ENCODE measurements at places on chromosomes 2 and 18.

DNA sequence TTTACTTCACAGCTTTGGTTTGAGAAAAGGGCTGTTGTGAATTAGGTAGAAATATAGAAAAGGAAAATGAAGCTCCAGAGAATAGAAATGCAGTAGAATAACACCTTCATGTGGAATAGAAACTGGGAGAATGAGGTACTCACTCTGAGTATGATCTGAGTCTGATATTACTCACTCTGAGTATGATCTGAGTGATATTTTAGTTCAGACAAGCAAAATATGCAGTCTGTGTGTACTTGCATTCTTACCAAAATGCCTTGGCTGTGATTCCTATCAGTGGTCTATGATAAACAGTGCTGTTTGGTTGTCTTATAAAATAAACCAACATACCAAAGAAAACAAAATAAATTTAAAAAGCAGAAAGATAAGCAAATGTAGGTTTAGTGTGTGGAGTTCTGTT is 487.6 kb downstream of the THSD7B start:
- DNase-seq, result peak; percentile 39

- no peak for DNase-seq
Observed at GRCh38 chr2:232731470-232731869, 34.3 kb downstream of the GIGYF2 start.

DNA sequence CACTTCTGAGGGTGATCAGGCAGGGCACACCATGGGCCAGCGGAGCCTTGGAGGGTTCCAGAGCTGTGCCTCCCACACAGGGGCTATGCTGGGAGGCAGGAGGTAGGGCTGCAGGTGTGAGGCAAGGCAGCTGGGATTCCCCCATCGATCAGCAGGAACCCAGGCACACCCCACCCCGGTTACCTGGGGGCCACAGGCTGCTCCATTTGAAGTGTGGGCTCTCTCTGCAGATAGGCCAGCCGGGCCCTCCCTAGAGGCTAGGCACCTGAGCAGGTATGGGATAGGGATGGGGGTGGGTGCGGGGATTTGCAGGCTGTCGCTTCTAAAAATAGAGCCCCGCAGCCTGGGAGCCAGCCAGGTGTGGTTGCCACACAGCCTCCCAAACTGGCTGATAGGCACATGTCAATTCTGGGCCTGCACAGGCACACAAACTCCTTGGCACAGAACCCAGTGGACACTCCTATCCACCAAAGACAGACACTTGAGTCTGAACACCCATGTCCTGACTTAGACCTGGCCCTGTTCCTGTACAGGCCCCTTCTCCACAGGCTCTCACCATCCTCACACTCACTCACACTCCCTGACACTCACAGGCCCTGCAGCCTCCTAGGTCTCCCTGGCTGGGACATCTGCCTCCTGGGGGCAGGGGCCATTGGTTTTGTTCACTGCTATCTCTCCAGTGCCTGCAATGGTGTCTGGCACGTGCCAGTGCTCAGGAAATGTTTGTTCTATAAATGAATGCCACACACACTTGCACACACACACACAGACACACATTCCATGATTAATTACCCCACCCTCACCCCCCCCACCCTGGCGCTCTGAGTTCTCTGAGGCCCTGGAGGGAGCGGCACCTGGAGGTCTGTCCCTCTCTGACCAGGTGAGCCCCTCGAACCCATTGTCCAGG is 73.4 kb downstream of the ZFP36L2 start:
- DNase-seq, result no peak

GRCh38 chr2:29920631-29921559 is 491 bp downstream of the ALK start:
- DNase-seq, result peak; percentile 3

DNA sequence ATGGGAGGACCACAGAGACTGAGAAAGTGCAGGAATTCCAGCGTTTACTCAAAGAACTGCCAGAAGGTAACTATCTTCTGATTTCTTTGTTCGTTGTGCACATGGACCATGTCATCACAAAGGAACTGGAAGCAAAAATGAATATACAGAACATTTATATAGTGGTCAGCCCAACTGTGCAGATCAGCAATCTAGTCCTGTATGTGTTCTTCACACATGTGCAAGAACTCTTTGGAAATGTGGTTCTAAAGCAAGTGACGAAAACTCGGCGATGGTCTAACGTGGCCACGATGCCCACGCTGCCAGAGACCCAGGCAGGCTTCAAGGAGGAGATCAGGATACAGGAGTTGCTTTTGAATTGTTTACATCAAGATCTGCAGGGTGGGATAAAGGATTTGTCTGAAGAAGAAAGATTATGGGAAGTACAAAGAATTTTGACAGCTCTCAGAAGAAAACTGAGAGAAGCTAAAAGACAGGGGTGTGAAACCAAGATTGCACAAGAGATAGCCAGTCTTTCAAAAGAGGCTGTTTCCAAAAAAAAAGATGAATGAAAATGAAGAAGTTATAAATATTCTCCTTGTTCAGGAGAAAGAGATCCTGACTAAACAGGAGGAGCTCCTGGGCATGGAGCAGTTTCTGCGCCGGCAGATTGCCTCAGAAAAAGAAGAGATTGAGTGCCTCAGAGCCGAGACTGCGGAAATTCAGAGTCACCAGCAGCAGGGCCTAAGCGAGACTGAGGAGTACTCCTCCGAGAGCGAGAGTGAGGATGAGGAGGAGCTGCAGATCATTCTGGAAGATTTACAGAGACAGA is 8.3 kb upstream of the CHST10 start:
- no peak for DNase-seq

- DNase-seq, result no peak
Observed at GRCh38 chr2:96700086-96700485, 39.8 kb downstream of the LMAN2L start.

DNA sequence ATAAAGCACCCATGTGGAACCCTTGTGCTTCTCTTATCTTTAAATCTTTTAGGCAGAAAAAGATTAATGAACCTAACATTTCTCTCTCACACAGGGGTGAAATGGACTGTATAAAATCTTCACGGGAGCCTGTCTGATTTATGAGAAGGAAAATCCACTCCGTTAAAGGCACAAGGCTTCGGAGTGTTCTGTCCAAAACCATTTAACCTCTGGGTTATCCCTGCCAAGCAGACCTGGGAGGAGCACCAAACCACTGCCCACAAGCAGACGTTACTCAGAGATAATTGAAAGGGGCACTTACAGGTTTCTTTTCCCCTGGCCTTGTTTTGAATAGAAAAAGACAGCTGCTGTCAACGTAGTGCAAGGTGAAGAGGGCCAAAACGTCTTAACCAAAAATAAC is 184.4 kb upstream of the DOK6 start:
- DNase-seq, result no peak

- no peak for DNase-seq
Observed at GRCh38 chr2:60899230-60899891, 18.0 kb downstream of the REL start.

DNA sequence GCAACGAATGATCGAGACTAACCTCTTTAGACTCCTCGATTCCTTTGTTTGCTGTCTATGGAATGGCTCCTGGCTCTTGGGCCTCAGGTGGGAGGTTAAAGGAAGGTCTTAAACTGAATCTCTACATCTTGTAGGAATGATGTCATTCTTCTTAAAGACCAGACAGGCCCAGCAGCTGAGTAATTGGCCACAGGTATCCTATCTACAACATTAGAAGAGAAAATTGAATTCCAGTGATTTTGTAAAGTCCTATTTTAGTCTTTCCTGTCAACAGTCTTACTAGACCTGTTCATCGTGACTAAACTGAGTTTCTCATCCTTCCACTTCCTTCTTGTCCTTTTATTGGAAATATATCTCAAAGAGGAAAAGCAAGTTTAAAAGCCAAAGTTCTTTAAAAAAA is 274.8 kb downstream of the ALPK2 start:
- DNase-seq, result no peak

GRCh38 chr2:191566344-191566743 is 111.6 kb upstream of the NABP1 start:
- peak; percentile 49 for DNase-seq

- no peak for DNase-seq
Observed at GRCh38 chr2:192932376-192932775, 737.6 kb upstream of the TMEFF2 start.

DNA sequence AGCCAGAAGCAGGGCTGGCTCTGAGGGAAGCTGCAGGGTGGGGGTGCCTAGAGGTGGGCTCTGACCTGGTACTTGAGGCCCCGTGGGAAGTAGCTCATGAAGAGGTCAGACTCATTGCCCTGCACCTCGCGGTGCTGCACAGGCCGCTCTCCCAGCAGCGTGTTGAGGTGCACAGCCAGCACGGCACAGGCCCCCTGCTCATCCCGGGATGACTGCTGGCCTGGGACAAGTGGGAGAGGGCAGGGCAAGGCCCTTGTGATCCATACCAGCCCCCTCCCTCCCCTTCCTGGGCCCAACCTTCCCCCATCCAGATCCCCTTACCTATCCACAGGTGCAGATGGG is 8.7 kb downstream of the CAPG start:
- no peak for DNase-seq

DNA sequence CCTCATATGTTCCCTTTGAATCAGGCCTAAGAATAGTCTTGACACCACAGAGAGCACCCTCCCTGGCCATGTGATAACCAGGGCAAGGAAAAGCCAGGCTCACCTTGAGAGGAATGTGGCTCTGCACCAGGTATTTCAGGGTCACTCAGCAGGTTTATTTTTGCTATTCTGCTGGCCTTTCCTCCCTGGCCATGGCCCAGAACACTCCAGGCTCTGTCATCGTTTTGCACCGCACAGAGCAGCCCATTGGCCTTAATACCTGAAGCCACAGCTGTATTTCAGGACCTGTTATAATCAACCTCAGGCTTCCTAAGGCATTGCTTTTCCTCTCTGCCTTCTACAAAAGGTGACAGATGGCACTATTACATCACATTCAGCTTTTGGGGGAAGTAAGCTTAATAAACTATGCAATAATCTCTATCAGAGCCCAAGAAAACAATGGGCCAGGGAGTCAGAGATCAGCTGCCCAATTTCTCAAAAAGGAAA is 668.3 kb downstream of the IRS1 start:
- DNase-seq, result no peak

GRCh38 chr18:26875040-26875654 is 9.6 kb upstream of the AQP4 start:
- DNase-seq, result no peak

- DNase-seq, result no peak
Observed at GRCh38 chr2:52335727-52336126, 1303.8 kb upstream of the NRXN1 start.

DNA sequence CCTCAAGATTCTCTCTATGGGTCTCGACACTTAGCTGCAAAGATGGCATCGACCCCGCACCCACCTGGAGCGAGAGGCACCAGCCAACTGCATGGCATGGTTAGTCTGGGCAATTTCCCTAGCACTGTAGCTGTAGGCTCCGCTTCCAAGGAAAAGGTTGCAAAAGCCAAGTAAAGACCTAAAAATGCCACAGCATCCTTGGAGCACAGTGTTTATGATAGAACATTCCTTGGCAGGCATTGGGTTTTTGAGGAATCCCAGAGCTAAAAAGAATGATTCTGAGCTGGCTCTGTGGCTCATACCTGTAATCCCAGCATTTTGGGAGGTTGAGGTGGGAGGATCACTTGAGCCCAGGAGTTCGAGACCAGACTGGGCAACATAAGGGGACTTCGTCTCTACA is 22.9 kb downstream of the QPCT start:
- DNase-seq, result no peak

DNA sequence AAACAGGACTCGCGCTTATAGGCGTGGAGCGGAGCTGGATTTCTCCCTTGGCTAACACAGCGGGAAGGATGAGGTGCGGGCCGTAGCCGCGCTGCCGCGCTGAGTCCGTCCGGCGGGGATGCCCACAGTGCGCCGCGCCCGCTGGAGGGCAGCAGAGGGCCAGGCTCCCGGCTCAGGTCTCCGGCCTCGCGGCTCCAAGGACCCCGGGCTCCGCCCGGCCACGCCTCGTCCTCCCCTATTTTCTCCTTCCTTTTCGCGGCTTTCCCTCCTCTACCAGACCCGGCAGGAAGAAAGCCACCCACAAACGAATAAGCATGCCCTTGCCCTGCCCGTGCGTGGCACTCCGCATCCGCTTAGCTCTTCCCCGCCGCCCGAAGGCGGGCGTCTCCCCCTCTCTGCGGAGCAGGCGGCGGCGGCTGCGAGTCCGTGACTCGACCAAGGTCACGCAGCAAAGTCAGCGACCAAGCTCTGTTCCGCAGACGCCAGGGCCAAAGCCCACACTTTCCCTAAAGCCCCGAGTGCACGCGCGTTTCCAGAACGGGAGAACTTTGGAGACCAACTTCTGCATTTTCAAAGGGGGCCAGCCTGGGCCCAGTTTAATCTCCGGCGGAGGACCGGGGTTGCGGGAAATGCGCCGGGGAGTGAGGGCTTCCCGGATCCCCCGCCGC is 48.5 kb downstream of the KCNIP3 start:
- peak; percentile 83 for DNase-seq

GRCh38 chr2:226799211-226799975 is at the start of gene IRS1:
Gene IRS1, minus strand, starts transcription at chr2:226799820. Its CDS starts 1,082 bp downstream, at chr2:226798738.
- DNase-seq, result peak; percentile 90

DNA sequence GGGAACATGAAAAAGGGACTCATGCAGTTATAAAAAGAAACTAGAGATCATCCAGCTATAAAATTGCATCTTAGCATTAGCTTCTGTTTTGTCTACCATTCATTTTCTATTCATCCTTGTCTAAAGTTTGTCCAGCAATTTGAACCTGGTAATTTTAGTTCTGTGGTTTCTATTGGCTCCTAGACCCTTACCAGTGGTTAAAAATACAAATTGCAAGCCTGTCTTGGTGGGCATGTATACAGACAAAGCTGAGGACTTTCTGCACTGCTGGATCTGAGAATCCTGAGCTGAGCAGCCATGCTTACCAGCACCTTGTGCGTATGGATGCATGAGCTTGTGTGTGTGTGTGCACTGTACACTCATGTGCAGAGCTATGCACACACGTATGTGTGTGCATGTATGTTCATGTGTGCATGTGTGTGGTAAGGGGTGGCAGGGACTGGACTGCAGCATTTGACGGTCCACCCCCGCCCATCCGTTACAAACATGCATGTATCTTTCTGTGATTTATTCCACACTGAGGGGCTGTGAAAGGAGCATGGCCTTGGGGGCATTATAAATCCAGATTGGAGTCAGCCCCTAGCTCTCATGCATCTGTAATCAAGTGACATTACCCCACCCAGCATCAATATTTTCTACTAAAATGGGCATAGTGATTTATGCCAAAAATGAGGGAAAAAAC is 144.7 kb downstream of the FAM210A start:
- no peak for DNase-seq

DNA sequence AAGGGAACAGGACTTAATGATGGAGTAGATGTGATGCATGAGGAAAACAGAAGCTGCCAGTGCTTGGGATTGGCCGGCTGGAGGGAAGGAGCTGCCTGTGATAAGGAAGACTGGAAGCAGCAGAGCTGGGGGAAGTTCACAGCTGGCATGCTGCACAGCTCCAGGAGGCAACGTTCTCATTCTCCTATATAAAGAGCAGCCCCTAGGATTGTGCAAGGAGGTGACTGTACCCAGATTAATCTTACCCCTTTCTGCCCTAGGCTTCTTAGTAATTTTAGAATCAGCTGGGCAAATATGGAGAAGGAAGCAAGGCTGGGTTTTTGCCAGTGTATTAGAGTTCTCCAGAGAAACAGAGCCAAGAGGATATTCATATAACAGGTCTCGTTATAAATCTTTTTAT is 155.8 kb downstream of the ALPK2 start:
- no peak for DNase-seq

- DNase-seq, result peak; percentile 42
Observed at GRCh38 chr2:25700221-25700660, 26.9 kb upstream of the DTNB start.
